Hematopoietic multipotent progenitor cell (in vitro differentiated cells): ENCODE measurements at places on chromosomes 3 and 15. TPM values are rescaled to one million over a fixed set of nuclear protein-coding genes. Genes with fewer than 3 reads are reported as not detected.

Gene HEXA
- total RNA-seq, result 81.9 TPM

Gene SLC28A2
- not detected for total RNA-seq

Gene KLHL6
- total RNA-seq, result 65.2 TPM

Gene CSPG5
- 0.54 TPM for total RNA-seq

Gene DUOXA2
- total RNA-seq, result under 0.01 TPM

Gene GNAT1
- not detected for total RNA-seq

Gene COL6A5
- total RNA-seq, result 0.54 TPM

Gene CCR9
- total RNA-seq, result 1.9 TPM

Gene GABRB3
- total RNA-seq, result 0.54 TPM

Gene UROC1
- total RNA-seq, result under 0.01 TPM

Gene BFSP2
- 0.27 TPM for total RNA-seq

Gene SPINK8
- not detected for total RNA-seq

Gene BLM
- 5.1 TPM for total RNA-seq

Gene TERB2
- not detected for total RNA-seq

Gene AADACL2
- total RNA-seq, result not detected

Gene GP5
- total RNA-seq, result 0.27 TPM

Gene SLC28A1
- total RNA-seq, result not detected

Gene PLIN1
- total RNA-seq, result under 0.01 TPM

Gene HRG
- not detected for total RNA-seq

Gene PTH1R
- total RNA-seq, result under 0.01 TPM

Gene LAMB2
- total RNA-seq, result 78.9 TPM

Gene PLA2G4D
- not detected for total RNA-seq

Gene ECE2
- not detected for total RNA-seq

Gene SLC51A
- total RNA-seq, result not detected

Gene KIF7
- 13.2 TPM for total RNA-seq

Gene CTXN2
- not detected for total RNA-seq

Gene C3orf80
- 60.1 TPM for total RNA-seq
